ENCODE measurements at places on chromosomes 1 and 21.

DNA sequence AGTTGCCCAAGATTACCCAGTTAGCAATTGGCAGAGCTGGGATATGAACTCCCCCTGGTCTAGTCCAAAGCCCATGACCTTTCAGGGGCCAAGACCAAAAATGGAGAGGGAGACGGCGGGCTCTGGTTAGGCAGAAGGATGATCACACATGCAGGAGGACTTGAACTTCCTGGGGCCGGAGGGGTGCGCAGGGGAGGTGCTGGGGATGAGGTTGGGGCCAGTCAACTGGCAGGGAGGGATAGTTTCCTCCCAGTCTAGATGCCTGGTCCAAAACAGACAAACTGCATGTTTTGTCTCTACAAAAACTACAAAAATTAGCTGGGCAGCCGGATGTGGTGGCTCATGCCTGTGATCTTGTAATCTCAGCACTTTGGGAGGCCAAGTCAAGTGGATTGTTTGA, 78.1 kb downstream of the NKAIN1 start:
- no peak for DNase-seq

GRCh38 chr1:22888320-22889075, 84.2 kb downstream of the LACTBL1 start:
- DNase-seq = peak; percentile 50

GRCh38 chr21:41877901-41878830, 978 bp downstream of the PRDM15 start:
- DNase-seq = peak; percentile 53

GRCh38 chr21:46557919-46558392, 46.9 kb downstream of the S100B start:
- DNase-seq = no peak

DNA sequence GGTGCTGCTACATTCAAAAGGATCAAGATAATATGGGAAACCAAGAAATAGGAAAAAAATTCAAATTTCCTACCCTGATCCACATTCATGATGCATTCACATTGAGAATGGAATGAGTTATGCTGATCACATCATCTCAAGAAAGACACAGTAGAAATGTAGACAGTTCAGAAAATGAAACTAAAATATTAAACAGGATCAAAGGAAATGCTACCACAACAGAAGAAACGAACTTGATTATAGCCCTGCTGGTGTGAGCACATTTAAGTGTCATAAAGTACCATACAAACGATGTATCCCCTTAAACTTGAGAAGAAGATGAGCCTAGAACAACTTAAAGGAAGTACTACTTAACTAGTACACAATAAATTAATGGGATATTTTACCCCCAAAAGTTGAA, 21.3 kb downstream of the SYDE2 start:
- no peak for DNase-seq

GRCh38 chr1:115545791-115546733, 95.7 kb upstream of the VANGL1 start:
- peak; percentile 98 for DNase-seq

DNA sequence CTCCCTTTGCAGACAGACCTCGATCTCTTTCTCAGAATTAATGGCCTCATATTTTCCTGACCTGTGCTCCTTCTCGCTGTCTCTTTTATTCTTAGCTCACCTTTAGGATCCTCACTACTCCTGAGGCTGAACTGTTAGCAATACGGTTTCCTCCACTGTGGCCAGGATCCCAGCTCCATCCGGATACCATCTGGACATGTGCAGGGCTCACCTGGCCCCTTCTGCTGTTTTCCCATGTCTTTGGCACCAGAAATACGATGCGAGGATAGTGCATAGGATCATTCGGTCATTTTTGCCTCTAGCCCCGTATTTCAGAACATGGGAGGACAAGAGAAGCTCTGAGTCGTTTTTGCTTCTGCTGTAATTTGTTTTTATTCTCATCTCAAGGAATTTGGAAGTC, 108.5 kb upstream of the KIF26B start:
- no peak for DNase-seq

- peak; percentile 79 for DNase-seq
Observed at GRCh38 chr1:153540394-153541361, at the start of gene S100A5. S100A5 (minus strand) TSS chr1:153540934; CDS start chr1:153540191, 743 bp downstream.
